ENCODE measurements at places on chromosomes 11 and 22.
A peak's percentile ranks its signal among the peaks of the same experiment; 100 is the strongest.

- no peak for DNase-seq
Observed at GRCh38 chr11:70926543-70927201, 325.7 kb downstream of the SHANK2 start.

GRCh38 chr11:88629496-88629895 lies 292.0 kb upstream of the CTSC start:
- no peak for DNase-seq

- no peak for DNase-seq
Observed at GRCh38 chr22:44127356-44127755, 53.4 kb upstream of the PARVG start.

DNA sequence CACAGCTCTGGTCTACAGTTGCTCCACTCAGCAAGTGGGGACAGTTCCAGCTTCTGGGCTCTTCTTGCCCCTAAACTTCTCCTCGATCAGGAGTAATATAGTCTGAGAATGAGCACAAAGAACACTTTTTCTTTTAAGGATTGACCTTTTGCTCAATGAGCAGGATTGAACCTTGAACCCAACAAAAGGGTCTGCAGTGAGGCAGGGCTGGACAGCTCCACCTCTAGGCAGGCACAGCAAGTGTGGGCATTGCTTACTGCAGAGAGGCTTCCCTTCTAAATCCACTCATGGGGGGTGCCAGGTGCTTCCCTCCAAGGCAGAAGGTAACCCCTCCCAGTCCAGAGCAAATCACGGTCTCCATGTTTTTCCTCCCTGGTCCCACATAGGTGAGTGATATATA lies 279.5 kb downstream of the ST3GAL4 start:
- no peak for DNase-seq

- DNase-seq, result no peak
Observed at GRCh38 chr11:34827228-34827627, 89.0 kb downstream of the APIP start.

DNA sequence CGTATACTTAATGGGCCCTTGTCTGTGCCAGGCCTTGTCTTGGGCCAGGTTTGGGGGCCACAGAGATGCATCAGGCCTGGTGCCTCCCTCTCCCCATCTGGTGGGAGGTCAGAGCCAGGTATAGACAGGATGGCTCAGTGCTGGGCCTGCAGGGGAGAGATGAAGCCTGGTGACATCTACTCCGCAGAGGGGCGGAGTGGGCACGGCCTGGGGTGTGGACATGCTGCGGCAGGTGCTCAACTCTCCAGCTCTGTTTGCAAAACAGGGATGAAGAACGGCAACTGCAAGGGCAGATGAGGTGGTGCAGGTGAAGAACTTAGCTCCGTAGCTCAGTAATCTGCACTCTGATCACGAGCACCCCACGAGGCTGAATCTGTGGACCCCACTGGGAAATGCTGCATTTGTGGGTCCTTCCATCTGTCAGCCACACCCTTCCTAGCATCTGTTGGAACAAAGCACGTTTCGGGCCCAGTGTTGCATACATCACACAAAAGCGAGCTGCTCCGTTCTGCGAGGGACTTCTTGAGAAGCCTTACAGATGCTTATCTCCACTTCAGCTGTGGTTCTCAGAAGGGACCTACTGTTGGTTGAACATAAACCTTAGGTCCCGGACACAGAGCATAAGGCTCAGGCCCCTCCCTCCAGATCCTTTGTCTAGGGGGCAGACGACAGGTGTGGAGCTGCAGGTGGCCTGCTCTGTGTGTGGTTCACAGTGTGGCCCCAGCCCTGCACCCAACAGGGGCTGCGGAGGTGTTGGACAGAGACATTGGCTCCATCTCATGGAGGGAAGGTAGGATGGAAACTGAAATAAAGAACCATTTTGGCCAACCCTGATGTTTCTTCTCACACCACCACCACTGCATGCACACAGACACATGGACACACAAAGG lies 78.3 kb downstream of the LRRC32 start:
- DNase-seq, result no peak

GRCh38 chr11:105701098-105701497 lies 91.2 kb downstream of the GRIA4 start:
- DNase-seq, result no peak

DNA sequence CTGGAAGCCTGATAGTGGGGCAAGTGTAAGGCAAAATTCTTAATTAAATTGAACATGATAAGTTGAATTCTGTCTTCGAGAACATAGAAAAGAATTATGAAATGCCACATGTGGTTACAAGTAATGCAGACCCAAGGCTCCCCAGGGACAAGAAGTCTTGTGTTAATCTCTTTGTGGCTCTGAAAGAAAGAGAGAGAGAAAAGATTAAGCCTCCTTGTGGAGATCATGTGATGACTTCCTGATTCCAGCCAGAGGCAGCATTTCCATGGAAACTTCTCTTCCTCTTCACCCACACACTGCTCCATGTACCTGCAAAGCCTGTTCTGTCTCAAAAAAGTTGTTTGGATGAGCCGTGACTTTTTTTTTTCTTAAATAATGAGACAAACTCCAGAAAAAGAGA lies 1.9 kb upstream of the TYR start:
- DNase-seq, result no peak

GRCh38 chr11:1297011-1297575 lies 12.3 kb downstream of the TOLLIP start:
- no peak for DNase-seq

GRCh38 chr11:102436561-102436960 lies 16.0 kb downstream of the TMEM123 start:
- no peak for DNase-seq

DNA sequence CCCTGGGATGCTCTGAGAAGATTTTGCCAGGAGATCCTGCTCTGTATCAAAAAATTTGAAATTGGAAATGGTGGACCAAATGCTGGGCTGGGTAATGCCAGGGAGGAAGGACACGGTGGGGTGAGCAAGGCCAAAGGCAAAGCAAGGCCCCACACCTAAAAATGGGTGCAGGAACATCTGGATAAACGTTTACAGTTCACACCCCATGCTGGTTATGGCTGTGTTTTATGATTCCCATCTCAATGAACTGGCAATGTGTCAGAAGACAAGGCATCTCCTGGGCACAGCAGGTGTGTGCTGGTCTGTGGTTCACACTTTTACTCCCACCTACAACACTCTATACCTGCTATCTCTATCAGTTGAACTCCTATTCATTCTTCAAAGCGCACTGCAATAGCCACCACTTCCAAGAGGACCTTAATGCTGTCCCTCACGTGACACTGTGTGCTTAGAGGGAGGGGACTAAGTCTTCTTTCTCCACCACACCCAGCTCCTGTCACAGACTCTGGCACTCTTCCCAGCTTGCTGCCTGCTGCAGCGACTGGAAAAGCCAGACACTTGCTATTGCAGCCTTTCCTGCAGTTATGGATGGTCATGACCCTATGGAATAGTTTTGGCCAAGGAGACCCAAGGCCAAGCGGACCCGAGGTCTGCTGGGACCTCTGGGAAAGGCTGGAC lies 277.5 kb downstream of the CTTN start:
- DNase-seq, result no peak

DNA sequence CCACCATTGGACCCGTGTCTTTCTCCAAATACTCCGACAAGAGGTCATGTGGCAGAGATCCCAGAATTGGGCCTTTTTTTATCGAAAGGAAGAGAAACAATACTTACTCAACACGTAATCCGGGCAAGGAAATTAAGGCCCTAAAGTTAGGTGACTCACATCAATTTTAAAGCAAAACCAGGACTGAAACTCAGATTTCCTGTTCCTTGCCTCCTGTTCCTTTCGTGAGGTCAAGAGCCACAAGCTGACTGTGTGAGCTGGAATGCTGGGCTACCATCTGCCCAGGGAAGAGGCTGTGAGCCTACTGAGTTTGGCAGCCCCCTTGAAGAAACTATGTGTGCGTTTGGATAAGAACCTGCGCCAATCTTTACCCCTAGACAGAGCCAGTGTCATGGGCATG lies 27.1 kb upstream of the MRGPRX2 start:
- no peak for DNase-seq

DNA sequence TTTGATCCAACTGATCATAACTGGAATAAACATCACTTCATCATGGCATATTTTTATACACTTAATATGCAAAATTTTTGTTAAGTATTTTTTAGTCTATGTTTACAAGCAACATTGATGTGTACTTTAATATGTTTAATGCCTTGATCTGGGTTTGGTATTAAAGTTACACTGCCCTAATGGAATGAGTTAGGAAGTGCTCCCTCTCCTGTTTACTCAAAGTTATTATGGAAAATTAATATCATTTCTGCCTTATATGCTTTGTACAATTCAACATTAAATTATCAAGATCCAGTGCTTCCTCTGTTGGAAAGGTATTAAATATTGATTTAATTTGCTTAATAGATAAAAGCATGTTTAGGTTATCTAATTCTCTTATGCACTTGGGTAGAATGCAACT lies 927.3 kb upstream of the RAG2 start:
- no peak for DNase-seq

DNA sequence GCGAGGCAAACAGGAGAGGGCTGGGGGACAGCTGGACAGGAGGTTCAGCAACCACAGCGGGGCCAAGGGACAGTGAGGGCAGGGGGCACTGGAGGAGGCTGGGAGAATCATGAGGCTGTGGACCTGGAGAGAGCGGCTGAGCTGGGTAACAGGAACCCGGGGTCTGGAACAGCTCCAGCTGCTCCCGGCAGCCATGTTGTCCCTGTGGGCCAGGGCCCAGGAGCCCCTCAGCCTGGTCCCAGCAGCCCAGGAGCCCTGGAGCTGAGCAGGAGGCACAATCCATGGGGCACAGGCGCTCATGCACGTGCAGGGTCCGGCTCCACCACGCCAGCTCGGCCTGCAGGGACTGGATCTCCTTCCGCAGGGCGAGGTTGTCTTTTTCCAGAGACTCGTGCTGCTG lies 7.4 kb downstream of the BATF2 start:
- no peak for DNase-seq

DNA sequence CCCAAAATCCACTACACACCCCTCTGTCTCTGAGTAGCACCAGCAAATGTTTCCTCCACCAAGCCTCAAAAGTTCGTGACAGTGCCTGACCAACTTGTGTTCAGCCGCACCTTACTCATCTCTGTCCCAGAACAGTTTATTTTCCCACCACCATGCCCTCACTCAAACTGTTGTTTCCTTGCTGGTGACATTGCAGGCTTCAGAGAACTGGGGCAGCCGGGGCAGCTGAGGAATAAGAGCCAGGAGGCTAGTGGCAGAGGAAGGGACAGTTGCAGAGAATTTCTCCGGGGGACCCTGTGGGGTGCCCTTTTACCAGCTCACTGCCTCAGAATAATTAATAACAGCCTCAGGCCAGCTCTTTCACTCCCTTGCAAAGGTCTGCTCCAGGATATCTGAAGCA lies 709 bp upstream of the KCNE3 start:
- no peak for DNase-seq

GRCh38 chr11:119629085-119629484 lies 99.9 kb downstream of the NECTIN1 start:
- no peak for DNase-seq

DNA sequence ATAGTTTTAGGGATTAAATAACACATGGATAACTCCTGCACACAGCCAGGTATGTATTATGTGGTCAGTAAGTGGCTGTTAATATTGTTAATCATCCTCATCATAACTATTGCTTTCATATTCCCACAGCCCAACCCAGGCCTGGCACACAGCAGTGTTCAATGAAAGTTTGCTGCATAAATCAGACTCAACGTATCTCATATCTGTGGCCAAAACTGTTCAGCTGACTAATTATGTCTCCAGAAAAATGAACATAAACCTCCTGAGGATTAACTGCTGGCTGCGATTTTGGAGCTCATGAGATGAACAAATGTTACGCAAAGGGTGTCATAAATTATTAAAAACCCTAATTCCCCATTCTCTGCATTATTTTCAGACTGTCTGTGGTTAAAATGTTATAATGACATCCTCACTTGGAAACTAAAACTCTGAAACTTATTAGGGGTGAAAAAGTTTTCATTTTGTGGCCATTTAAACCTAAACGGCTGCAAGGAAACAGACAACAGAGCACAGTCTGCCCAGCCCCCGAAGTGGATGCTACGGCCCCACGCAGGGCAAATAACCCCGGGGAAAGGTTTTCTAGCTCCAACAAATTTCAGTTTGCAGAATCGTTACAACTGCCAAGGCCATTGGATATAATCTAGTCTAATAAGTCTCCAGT lies 17.3 kb downstream of the ABCC8 start:
- no peak for DNase-seq

GRCh38 chr22:24053481-24054226 lies 42.5 kb downstream of the CABIN1 start:
- no peak for DNase-seq

- DNase-seq, result no peak
Observed at GRCh38 chr11:132228746-132229325, 858.4 kb downstream of the NTM start.

DNA sequence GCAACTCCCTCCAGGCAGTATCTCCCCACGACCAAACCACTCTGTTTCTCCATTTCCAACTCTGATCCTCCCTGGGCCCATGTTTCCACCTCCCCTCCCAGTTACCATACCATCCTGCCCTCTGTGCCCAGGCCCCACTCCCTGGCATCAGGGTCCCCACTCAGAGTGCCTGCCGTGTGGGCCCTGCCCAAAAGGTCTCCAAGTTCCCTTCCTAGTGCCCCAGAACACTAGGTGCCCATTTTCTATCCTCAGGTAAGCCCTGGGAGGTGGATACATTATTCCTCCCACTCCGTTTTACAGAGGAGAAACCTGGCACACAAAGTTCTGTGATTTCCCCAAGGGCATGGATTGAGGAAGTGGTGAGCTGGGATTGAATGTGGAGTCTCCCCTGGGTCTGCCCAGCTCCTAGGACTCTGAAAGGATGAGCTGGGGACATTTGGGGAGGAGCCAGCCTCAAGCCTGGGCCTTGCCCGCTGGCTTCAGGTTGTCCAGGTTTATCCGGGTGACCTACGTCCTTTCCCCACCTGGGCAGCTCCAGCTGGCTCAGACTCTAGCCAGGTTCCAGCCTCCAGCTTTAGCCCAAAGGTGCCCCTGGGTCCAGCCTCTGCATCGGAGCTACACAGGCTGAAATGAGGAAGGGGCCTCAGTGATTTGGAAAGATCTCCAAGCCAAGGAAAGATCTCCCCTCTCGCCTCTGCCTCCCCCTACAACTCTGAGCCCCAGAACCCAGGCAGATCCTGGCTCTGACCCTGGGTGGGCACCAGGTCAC lies 2.2 kb upstream of the GSTT4 start:
- no peak for DNase-seq

- no peak for DNase-seq
Observed at GRCh38 chr11:6498121-6498520, 1.0 kb downstream of the DNHD1 start.

GRCh38 chr22:33796494-33796893 lies 123.8 kb downstream of the LARGE1 start:
- DNase-seq, result no peak

- DNase-seq, result no peak
Observed at GRCh38 chr11:134337051-134337450, 5.3 kb downstream of the GLB1L2 start.

- no peak for DNase-seq
Observed at GRCh38 chr11:16738947-16739815, 734 bp downstream of the C11orf58 start.

GRCh38 chr11:70202920-70203750 lies at the start of gene FADD:
TSS of gene FADD (plus strand) at chr11:70203296. CDS start at chr11:70203460, 164 bp downstream.
- DNase-seq, result peak; percentile 81

- DNase-seq, result no peak
Observed at GRCh38 chr11:107770551-107770951, 58.7 kb upstream of the SLN start.

GRCh38 chr22:23205339-23206049 lies 25.2 kb downstream of the BCR start:
- no peak for DNase-seq

- DNase-seq, result no peak
Observed at GRCh38 chr11:132655187-132655855, 877.0 kb downstream of the OPCML start.
